ENCODE measurements at places on chromosomes 3 and 15.

DNA sequence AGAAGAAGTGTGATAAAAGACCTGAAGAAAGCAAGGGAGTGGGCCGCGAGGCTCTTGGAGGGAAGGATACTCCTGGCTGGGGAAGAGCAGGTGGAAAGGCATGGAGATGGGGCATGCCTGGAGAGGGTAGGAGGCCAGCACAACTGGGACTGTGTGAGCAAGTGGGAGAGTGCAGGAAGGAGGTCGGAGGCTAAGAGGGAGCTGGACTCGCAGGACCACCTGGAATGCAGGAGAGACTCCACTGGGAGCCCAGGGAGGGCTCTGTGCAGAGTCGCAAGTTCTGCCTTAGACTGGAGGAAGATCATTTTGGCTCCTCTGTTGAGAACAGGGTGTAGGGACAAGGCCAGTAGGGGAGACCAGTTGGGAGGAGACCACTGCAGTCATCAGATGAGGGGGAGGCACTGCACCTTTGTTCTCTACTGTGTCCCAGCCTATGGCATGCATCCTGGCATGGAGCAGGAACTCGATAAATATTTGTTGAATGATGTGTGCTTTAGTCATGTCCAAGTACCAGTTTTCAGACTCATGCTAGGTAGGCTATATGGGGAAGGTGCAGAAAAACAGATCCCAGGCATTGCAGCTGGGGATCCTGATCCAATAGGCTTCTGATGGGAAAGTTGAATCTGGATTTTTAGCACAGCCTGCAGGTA is 13.7 kb downstream of the FAM107A start:
- no peak for DNase-seq

GRCh38 chr3:44516230-44516629 is 38.8 kb upstream of the ZNF445 start:
- DNase-seq = no peak

GRCh38 chr3:130748981-130749380 is 2.4 kb upstream of the PIK3R4 start:
- DNase-seq = no peak

DNA sequence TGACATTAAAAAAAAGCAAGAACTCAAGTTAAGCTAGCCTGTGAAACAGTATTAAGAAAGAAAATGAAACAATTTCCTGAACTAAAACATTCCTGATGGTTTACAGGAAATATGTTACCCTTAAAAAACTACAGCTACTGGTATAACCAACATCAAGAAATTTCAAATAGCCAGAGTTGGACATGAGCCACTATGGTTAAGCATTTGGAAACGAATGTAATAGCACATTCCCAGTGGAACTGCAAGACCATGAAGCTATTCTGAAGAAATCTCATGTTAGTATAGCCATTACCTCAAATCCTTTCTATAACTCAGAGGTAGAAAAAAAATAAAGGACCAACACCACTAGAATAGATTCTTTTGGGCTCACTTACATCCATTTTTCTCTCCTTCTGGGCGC is 30.2 kb downstream of the CPNE4 start:
- DNase-seq = no peak

DNA sequence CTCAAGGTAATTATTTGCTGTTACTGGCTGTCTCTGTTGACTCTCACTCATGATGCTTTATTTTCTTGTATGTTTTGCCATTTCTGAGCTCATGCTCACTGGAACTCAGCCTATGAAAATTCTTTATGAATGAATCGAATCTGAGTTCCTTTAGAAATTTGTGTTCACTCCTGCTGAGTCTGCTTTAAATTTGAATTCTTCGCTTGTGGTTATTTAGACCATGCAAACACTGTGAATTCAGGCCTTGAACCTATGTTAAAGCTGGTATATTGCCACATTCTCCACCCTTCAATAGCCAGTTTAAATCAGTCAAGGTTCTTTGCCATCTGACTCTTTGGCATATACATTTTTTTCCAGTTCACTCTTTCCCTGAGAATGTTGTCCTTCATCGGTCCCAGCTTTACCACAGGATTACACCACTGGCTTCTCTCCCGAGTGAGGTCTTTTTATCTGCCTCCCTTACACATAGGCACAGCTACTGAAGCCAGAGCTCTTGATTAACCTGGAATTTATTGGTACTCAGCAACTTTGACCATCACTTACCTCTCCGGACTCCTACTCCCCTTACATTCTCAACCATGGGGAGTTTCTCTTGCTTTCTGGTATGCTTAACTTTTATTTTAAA is 400.6 kb downstream of the VPS13C start:
- no peak for DNase-seq

DNA sequence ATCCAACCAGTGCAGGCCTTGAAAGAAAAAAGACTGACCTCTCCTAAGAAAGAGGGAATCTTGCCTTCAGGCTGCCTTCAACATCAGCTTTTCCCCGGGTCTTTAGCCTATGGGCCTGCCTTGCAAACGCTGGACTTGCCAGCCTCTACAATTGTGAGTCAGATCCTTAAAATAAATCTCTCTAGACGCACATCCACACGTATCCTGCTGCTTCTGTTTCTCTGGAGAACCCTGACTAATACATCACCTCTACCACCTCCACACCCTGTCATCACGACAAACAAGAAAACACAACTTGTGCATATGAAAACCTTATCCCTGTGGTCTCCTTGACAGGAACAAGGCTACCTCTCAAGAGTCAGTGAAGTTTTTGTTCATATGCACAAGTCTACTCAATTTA is 11.8 kb downstream of the CYFIP1 start:
- no peak for DNase-seq
